Skin of body (tissue), 3 donors: ENCODE measurements at places on chromosomes 12 and 14. TPM values are rescaled to one million over a fixed set of nuclear protein-coding genes. Genes with fewer than 3 reads are reported as not detected.

- DNase-seq = no peak
Measured at GRCh38 chr12:68263366-68263765, 10.0 kb upstream of the IL22 start.

- peak; percentile 46 for DNase-seq
Measured at GRCh38 chr14:68819260-68819691, 26.4 kb upstream of the ZFP36L1 start.

The ABCD2 gene
- 2.2 TPM for total RNA-seq

GRCh38 chr14:85387181-85387580, 142.8 kb upstream of the FLRT2 start:
- DNase-seq = no peak

DNA sequence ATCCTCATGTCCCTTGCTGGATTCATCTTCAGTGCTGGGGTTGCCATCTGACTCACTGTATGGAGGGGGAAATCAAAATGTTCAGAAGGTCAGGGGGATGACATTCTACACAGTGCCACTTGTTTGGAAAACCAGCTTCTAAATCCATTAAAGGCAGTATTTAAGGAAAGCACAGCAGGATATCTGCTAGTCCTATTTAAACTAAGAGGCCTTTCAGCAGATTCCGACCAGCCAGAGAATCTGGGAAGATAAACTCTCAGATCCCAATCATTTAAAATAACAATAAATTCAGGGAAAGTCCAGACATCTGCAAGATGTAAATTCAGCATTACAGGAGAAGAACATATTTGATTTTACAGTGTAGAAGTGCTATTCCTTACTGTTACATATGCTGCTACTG, 3.8 kb downstream of the SIX4 start:
- no peak for DNase-seq

- no peak for DNase-seq
Measured at GRCh38 chr12:54051026-54051842, 2.4 kb upstream of the HOXC4 start.

The REP15 gene
- 0.79 TPM for total RNA-seq

DNA sequence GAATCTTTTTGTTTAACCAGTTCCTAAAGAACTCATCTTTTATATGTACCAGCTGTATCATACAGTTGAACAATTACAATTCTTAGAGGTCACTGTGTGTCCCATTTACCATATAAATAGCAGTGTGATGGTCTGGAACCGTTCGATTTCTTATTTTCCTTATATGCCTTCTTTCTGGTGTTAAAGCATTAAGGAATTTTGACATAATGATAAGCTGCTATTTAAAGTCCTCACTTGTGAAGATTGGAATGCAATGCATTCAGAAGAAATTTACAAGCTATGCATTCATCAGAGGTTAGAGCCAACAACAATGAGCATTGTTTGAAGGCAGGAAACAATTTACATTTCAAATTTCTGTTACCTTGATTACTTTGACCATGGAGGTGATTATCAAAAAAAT, 80.0 kb upstream of the PRICKLE1 start:
- DNase-seq = peak; percentile 17

DNA sequence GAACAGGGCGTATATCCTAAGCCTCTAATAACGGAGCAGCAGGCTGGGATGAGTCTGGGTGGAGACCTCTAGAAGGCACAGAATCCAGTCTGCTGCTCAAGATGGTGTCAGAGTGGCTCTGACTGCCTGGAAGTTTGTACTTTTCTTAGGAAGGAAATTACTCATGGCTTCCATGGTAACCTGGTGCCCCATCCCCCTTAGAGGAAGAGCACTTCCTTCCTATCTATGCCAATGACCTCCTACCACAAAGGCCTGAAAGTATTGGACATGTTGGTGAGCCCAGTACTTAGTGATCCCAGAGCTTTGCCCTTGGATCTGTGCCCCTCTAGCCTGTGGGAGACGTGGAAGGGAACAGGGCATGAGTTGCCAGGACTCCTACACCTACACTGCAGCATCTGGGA, 1.5 kb downstream of the BATF start:
- no peak for DNase-seq

GRCh38 chr14:28482251-28483040, 284.1 kb upstream of the FOXG1 start:
- DNase-seq = no peak

DNA sequence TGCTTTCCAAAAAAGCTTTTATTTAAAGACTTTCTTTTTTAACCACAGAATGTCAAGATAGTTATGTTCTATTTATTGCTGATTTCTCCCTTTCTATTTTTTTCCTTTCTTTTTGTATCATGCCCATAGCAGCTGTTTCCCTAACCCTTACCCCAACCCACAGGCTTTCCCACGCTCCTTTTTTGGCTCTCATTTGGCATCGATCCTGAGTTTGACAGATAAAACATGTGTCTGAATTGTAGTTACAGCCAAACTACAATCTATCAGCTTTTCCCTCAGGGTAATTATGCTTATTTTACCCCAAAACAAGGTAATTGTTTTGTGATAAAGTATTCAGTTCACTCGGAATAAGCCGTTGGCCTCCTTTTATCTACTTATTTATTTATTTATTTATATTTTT, 46.7 kb downstream of the PDE3A start:
- peak; percentile 49 for DNase-seq

GRCh38 chr14:40581264-40581663, 1025.4 kb upstream of the LRFN5 start:
- DNase-seq = no peak

The OTOGL gene
- 0.30 TPM for total RNA-seq

GRCh38 chr12:47705566-47706425, at the start of gene RPAP3:
Gene RPAP3 (minus strand): TSS chr12:47706030. CDS start chr12:47702840, 3,190 bp downstream.
- DNase-seq = peak; percentile 93

GRCh38 chr14:91142214-91142668, 28.4 kb downstream of the DGLUCY start:
- DNase-seq = no peak

The CCDC197 gene
- not detected for total RNA-seq

The KRT71 gene
- total RNA-seq = 454 TPM

The GSC gene
- 0.99 TPM for total RNA-seq

- no peak for DNase-seq
Measured at GRCh38 chr12:50249464-50250182, 33.7 kb downstream of the LIMA1 start.

DNA sequence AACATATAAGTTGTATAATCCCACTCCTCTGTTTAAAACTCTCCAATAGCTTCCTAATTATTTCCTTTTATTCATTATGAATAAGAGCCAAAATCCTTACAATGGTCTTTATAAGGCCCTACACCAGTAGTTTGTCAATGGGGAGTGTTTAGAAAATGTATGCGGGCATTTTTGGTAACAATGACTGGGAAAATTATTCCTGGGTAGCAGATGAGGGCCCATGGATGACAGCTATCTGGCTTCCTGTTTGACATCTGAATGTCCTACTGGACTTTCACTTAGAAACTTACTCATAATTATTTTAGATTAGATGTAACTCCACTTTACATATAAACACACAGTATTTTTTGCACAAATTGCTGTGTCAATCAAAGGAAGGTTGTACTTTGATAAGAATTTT, 101.2 kb downstream of the PAPLN start:
- DNase-seq = no peak

DNA sequence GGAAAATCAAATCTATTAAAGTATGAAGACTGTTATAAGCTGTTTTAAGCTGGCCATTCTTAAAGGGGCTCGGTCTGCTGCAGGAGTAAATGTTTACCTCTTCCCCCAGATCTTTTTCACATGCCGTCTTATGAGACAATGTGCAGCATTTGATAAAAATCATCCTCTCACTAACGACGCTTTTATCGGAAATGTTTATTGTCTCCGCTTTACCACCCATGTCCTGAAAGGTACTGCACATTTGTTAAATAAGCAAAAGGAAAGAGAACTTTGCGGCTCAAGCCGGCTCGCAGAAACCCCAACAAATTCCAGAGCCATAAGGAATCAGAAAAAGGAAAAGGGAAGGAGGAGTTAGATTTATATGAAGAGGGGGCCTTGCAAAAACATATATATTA, 137.8 kb downstream of the HMGA2 start:
- no peak for DNase-seq

DNA sequence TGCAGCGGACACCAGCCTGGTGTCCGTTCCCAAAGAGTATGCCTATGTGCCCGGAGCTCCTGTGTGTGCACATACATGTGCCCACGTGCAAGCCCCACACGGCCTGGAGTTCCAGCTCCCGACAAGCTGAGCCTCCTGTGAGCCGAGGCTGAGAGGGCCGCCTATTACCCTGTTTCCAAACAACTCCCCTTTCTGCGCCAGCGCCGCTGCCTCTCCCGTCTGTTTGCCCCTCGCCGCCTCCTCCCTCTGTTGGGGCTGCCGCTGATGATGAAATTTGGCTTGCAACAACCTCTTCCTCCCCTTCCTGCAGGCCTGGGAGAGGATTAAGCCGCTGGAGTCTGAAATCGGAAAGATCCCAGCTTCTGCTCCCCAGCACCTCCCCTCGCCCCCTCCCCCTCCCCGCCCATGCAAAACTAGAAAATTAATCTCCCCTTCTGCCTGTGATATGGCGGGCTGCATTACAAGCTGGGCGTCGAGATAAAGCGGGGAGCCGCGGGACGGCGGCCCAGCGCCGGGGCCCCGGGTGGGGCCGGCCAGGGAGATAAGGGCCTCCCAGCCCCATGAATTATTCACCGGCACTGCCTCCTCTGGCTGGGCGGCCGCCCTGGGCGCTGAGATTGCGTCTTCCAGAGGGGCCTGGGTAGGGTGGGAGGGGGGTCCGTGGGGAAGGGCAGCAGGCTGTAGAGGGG, 6.8 kb upstream of the ASIC1 start:
- DNase-seq = peak; percentile 65

- DNase-seq = no peak
Measured at GRCh38 chr12:18683327-18684013, 54.3 kb downstream of the PLCZ1 start.
